ENCODE measurements at places on chromosomes 11 and 22. TPM values are rescaled to one million over a fixed set of nuclear protein-coding genes. Genes with fewer than 3 reads are reported as not detected.

DNA sequence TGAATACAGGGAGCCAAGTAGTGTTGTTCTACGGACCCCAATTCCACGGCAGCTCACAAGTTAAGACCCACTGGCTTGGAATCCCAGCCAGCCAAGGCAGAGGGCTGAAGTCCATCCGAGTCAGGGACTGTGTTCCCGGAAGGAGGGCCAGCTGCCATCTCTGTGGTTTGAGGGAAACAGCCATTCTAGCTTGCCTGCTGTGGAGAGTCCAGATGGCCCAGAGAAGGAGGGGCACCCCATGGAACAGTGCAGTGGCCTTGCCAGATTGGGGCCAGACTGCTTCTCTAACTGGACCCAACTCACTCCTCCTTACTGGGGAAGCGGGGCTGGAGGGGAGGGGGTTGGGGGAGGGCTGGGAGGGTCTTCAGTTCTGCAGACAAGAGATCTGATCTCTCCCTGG lies 156.4 kb downstream of the FAM181B start:
- no peak overlapping the region for H3K27ac ChIP-seq
- peaks cover 6% of the 10 kb centered on the region for H3K27me3 ChIP-seq
- DNase-seq = no peak
- no peaks in the 10 kb centered on the region for H3K36me3 ChIP-seq

GRCh38 chr22:41344189-41344788 lies 37.5 kb upstream of the TEF start:
- no peak overlapping the region for H3K4me3 ChIP-seq
- H3K27ac ChIP-seq = no peak overlapping the region
- H3K36me3 ChIP-seq = peaks cover 97% of the 10 kb centered on the region
- H3K4me1 ChIP-seq = no peaks in the 10 kb centered on the region
- DNase-seq = no peak

DNA sequence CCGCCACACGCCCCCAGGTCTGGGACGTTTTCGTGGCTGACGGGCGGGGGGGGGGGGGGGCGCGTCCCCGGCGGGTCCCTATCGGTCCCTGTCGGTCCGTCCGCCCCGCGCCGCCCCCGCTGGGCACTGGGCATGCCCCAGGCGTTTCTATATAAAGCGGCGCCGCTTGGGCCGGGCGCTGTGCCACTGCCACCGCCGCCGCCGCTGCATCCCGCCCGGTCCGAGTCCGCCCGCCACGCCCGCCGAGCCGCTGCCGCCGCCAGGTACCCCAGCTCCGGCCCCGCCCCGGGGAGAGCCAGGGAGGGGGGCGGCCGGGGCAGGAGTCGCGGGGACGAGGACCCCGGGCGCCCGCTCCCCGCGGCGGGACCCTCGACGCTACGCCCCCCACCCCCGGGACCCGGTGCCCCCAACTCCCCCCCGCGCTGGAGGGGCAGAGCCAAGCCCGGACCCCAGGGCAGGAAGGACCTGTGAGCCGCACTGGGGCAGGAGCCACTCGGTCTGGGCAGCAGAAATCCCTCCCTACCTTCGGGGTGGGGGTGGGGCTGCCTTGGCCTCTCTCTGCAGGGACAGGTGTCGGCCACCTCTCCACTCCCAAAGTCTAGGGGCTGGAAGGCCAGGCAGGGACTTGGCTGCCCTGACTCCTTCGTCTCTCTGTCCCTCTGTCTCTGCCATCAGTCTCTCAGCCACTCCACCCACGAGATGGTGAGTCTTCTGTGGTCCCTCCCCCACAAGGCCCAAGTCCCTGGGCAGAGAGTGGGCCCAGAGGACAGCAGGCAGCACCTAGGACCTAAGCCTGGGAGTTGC lies at the start of gene CARNS1:
Gene CARNS1, plus strand, starts transcription at position 178 of the 804 bp plus-strand sequence. Its CDS starts 522 bp downstream, at position 700.
- H3K4me1 ChIP-seq = peaks cover 50% of the 10 kb centered on the region
- H3K27ac ChIP-seq = peak within 1 kb of the TSS; percentile 26
- H3K27me3 ChIP-seq = no peaks in the 10 kb centered on the region
- no peaks in the 10 kb centered on the region for H3K36me3 ChIP-seq
- peak within 1 kb of the TSS; percentile 37 for H3K4me3 ChIP-seq
- DNase-seq = no peak

DNA sequence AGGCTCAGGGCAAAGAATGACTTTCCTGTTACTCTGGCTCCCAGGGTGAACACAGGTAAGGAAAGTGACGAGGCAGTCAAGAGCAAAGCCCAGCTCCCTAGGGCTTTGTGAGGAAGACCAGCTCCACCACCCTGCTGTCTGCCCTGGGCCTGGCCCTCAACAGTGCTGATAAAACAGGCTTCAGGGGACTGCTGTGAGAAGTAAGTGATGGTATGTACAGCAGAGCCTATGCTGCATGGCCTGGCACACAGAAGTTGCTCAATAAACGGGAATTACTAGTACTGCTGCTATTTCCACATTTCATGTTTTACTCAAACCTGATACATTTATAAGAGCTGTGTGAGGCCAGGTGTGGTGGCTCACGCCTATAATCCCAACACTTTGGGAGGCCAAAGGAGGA lies 50.3 kb downstream of the MICAL3 start:
- no peaks in the 10 kb centered on the region for H3K36me3 ChIP-seq
- no peak overlapping the region for H3K4me3 ChIP-seq
- no peak for DNase-seq
- H3K4me1 ChIP-seq = peaks cover 44% of the 10 kb centered on the region
- no peak overlapping the region for H3K27ac ChIP-seq
- H3K27me3 ChIP-seq = no peaks in the 10 kb centered on the region

DNA sequence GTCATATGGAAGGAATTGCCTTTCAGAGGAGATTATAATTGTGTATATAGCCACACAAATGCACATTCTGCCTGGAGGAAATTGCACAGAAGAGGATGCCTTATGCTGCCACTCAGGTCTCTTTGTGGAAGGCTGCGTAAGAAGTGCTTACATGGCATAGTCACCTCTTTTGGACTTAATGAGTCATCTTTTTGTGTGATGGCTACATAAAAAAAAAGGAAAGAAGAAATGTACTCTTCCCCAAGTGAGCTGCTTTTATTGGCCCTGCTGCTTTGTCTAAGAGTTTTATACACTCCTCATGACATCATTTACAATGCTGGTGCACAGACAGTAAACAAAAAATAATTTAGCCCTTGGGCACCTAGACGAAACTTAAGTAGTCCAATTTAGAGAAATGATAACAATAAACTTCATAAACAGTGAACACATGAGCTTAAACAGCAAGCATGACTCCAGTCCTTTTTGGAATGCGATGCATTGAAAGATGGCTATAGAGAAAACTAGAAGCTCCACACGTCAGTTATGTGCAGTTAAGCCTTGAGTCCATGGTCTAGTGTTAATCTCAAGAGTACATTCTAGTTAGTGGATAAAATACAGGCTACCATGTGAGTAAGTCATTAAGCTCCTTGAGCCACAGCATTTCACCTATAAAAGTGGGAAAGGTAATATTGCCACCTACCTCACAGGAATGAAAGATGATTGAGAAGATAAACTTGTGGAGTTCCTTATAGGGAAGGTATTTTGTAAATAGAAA lies 12.0 kb downstream of the CSTPP1 start:
- H3K27me3 ChIP-seq = no peaks in the 10 kb centered on the region
- H3K4me1 ChIP-seq = no peaks in the 10 kb centered on the region
- DNase-seq = no peak
- H3K4me3 ChIP-seq = no peak overlapping the region
- H3K27ac ChIP-seq = no peak overlapping the region
- no peaks in the 10 kb centered on the region for H3K36me3 ChIP-seq

DNA sequence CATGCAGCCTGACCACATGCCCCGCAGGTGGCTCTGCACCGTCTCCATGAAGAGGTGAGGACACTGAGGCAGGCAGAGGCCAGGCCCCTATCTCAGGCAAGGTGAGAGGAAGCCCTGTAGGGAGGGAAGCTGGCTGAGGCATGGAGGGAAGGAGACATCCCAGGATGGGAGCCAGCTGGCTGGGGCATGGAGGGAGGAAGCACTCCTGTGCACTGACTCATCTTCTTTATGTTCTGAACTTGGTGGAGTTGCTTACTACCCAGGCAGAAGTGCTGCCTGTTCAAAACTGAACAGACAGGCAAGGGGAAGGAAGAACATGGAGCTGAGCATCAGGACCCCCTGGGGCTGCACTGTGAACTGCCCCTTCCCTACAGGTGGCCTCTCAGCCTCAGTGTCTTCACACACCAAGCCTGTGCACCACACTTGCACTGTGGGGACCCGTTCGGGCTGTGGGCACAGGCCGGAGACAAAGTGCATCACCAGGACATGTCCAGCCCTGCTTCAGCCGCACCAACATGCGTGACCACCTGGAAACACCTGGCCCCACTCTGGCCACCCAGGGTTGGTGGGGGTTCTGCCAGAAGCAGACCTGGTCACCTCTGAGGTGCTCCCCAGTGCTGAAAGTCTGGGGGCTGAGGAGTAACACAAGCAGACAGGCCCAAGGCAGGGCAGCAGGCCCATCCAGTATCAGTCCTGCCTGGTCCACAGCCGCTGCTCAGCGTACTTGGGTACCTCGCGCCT lies 55.5 kb downstream of the DGCR2 start:
- peak; percentile 23 for DNase-seq
- no peaks in the 10 kb centered on the region for H3K27me3 ChIP-seq
- no peaks in the 10 kb centered on the region for H3K4me1 ChIP-seq
- H3K36me3 ChIP-seq = peaks cover 92% of the 10 kb centered on the region

- H3K4me3 ChIP-seq = no peak overlapping the region
- no peaks in the 10 kb centered on the region for H3K27me3 ChIP-seq
- H3K27ac ChIP-seq = no peak overlapping the region
- no peaks in the 10 kb centered on the region for H3K36me3 ChIP-seq
Observed at GRCh38 chr11:47950396-47950795, 30.0 kb upstream of the PTPRJ start.

DNA sequence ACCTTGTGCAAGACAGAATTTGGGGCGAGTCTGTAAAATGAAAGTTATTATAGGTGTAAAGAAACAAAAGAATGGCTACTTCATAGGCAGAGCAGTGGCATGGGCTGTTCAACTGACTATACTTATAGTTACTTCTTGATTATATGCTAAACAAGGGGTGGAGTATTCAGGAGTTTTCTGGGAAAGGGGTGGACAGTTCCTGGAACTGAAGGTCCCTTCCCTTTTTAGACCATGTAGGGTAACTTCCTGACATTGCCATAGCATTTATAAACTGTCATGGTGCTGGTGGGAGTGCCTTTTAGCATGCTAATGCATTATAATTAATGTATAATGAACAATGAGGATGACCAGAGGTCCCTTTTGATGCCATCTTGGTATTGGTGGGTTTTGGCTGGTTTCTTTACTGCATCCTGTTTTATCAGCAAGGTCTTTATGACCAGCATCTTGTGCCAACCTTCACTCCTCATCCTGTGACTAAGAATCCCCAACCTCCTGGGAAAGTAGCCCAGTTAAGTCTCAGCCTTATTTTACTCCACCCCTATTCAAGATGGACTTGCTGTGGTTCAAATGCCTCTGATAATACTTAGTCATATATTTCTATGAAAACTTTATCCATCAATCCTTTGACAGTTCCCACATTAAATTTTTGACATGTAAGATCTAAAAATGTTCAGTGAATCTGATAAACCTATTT lies 118.6 kb downstream of the ARHGAP42 start:
- no peak for DNase-seq
- no peak overlapping the region for H3K27ac ChIP-seq

- DNase-seq = no peak
- H3K27ac ChIP-seq = no peak overlapping the region
- H3K36me3 ChIP-seq = no peaks in the 10 kb centered on the region
- H3K4me3 ChIP-seq = no peak overlapping the region
Observed at GRCh38 chr11:93236741-93237675, 39.2 kb upstream of the SLC36A4 start.

GRCh38 chr11:50182486-50182885 lies 149.8 kb downstream of the OR4C45 start:
- H3K4me3 ChIP-seq = no peak overlapping the region
- H3K27ac ChIP-seq = no peak overlapping the region
- H3K36me3 ChIP-seq = no peaks in the 10 kb centered on the region
- no peak for DNase-seq

IFITM10 gene
- 9.2 TPM for total RNA-seq

PRR33 gene
- not detected for total RNA-seq

PATE2 gene
- not detected for total RNA-seq

ANKRD49 gene
- 14.7 TPM for total RNA-seq

DRICH1 gene
- 1.6 TPM for total RNA-seq

EHD1 gene
- total RNA-seq = 73.4 TPM

P2RY2 gene
- total RNA-seq = 6.5 TPM

MUC2 gene
- total RNA-seq = not detected
